ENCODE measurements at places on chromosomes 11 and 22.
A peak's percentile ranks its signal among the peaks of the same experiment; 100 is the strongest.

DNA sequence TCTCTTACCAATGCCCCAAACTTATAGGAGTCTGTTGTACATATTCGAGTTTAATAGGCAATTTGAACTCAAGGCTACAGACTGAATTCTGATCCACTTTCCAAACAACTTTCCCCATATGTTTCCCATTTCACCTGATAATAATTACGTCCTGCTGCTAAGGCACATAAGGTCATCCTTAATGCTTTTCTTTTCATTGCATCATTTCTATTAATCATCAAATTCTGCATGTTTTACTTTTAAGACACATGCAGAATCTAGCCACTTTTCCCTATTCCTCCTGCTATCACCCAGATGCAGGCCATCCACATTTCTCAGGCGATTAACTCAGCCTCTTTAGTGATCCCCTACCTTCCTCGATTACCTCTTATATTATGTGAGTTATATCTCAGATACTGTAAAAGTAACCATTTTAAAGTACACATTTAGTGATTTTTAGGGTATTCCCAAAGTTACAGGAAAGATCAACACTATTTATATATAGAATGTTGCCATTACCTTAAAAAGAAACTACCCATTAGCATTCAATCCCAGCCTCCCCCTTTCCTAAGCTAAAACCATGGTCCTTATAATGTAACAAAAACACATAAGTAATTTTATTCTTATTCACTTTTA is 14.9 kb downstream of the XKR3 start:
- no peak for DNase-seq

DNA sequence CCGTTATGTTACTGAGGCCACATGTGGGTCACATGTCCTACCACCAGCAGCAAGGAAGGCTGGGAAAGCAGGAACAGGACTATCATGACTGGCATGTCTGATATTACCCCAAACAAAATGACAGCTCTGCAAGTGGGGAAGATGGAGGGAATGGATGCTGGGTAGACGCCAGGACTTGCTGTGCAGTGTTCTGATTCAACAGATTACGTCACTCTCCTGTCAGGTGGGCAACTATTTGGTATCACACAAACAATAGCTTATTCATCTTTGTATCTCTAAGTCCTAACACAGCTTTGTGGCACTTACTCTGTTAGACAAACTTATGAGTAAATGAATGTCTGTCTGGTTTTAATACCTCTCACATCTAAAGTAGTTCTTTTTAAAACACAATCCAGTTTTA is 105.2 kb downstream of the SPON1 start:
- no peak for DNase-seq

- DNase-seq, result peak; percentile 29
These were observed at the start of gene STK33 for GRCh38 chr11:8593935-8594909. TSS of gene STK33 (minus strand) at chr11:8594228. CDS start at chr11:8474905, 119,323 bp downstream.

DNA sequence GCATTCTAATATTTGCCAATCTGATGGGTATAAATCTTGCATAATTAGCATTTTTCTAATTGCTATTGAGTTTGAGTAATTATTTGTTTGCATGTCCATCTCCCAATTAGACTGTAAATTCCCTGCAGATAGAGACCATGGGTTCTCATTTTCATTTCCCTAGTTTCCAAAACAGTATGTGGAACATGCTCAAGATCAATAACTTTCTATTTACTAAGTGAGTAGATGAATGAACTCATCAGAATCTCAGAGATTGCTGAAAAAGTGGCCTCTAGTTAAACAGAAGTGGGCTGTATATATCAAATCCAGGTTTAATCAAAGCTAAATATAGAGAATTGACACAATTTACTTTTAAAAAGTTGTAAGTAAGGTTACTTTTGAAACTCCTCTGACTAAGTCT is 138.0 kb upstream of the PGR start:
- DNase-seq, result no peak

- DNase-seq, result no peak
These were observed 193.4 kb downstream of the ST3GAL4 start for GRCh38 chr11:126548581-126549550.

- DNase-seq, result no peak
These were observed 13.2 kb downstream of the NAA40 start for GRCh38 chr11:63951779-63952536.

DNA sequence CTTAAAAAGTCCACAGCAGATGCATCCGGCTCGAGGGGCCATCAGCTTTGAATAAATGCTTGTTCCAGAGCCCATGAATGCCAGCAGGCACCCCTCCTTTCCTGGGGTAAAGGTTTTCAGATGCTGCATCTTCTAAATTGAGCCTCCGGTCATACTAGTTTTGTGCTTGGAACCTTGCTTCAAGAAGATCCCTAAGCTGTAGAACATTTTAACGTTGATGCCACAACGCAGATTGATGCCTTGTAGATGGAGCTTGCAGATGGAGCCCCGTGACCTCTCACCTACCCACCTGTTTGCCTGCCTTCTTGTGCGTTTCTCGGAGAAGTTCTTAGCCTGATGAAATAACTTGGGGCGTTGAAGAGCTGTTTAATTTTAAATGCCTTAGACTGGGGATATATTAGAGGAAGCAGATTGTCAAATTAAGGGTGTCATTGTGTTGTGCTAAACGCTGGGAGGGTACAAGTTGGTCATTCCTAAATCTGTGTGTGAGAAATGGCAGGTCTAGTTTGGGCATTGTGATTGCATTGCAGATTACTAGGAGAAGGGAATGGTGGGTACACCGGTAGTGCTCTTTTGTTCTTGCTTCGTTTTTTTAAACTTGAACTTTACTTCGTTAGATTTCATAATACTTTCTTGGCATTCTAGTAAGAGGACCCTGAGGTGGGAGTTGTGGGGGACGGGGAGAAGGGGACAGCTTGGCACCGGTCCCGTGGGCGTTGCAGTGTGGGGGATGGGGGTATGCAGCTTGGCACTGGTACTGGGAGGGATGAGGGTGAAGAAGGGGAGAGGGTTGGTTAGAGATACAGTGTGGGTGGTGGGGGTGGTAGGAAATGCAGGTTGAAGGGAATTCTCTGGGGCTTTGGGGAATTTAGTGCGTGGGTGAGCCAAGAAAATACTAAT is 1.9 kb downstream of the NEAT1 start:
- DNase-seq, result peak; percentile 61

- DNase-seq, result no peak
These were observed 68.9 kb downstream of the C11orf58 start for GRCh38 chr11:16807306-16807705.

GRCh38 chr11:117439256-117439655 is 111.6 kb downstream of the CEP164 start:
- DNase-seq, result no peak

DNA sequence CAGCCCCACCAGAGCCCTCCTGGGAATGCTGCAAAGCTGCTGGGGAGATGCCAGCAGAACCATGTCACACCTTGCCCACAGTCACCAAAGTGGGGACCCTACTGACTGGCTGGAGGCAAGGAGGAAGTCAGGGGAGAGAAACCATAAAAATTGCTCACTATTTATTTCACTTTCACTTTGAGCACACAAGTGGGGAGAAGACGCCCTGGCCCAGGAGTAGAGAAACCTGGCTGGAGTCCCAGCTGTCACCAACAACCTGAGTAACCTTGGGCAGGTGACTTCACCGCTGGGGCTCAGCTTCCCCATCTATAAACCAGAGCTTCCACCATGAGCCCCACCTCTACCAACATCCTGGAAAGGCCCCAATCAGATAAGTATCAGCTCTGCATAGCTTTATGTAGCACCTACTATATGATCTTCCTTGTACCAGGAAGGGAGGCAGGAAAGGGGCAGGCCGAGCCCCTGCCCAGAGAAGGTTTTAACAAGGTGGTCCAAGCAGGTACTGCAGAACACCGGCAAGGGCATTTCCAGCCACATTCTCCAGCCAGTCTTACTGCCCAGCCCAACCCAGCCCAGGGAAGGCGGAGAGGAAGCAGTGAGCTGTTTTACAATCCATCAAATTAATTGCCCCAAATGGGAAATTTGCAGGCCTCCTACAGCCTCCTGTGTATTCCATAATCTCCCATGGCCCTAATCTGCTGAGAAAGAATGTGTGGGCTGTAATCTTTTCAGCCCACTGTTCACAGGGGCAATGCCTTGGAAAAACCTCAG is 27.6 kb downstream of the PLEKHA7 start:
- peak; percentile 26 for DNase-seq
